ENCODE measurements at places on chromosomes 2 and 18.

- DNase-seq: no peak
These were observed 46.7 kb downstream of the MARCO start for GRCh38 chr2:118988706-118989105.

GRCh38 chr2:226063704-226064440, 664.4 kb downstream of the NYAP2 start:
- DNase-seq: no peak

- DNase-seq: no peak
These were observed 13.1 kb downstream of the PKDCC start for GRCh38 chr2:42060718-42061619.

DNA sequence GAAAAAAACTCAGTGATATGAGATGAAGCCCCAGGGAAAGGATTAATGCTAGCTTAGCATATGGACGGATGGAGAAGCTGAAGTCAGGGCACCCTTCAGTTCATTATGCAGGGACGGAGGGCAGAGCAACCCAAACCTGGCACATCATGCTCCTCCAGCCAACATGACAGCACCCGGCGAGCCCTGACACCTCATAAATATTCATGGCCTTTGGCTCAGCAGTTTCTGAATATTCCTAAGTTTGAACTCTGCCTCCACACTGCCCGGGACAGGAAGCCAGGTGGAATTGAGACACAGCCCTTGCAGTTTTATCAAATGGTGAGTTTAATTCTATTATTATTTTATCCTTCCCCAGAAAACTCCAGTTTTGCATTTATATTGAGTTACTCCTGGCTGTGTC, 87.3 kb upstream of the SH3BP4 start:
- DNase-seq: no peak

GRCh38 chr2:65765376-65765775, 333.0 kb upstream of the SPRED2 start:
- DNase-seq: no peak

- DNase-seq: no peak
These were observed 85.3 kb downstream of the FEZ2 start for GRCh38 chr2:36512705-36513104.

DNA sequence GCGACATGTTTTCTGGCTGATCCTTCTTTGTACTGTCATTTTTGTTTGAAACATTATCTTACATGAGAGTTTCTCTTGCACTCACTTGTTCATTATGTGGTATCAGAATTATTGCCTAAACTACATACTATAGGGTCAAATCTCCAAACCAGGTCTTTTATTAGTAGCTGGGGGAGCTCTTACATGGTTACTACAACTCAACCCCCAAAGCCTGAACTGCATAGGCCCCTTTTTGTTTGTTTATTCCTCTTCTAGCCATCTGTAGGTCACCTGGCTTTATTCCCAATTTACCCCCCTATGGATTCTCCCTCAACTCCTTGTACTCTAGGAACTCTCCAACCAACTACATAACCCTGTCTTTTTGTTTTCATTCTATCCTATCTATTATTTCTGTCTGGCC, 46.7 kb downstream of the PUM2 start:
- no peak for DNase-seq

Measured in stimulated activated CD4-positive, alpha-beta T cell treated with anti-CD3 and anti-CD28 coated beads, Interleukin-1b, Interleukin-23, amount 100 ng/mL, for 1 hour (primary cell).